ENCODE measurements at places on chromosomes 5 and 9.

- DNase-seq = no peak
Measured at GRCh38 chr9:19481971-19482404, 73.2 kb downstream of the ACER2 start.

DNA sequence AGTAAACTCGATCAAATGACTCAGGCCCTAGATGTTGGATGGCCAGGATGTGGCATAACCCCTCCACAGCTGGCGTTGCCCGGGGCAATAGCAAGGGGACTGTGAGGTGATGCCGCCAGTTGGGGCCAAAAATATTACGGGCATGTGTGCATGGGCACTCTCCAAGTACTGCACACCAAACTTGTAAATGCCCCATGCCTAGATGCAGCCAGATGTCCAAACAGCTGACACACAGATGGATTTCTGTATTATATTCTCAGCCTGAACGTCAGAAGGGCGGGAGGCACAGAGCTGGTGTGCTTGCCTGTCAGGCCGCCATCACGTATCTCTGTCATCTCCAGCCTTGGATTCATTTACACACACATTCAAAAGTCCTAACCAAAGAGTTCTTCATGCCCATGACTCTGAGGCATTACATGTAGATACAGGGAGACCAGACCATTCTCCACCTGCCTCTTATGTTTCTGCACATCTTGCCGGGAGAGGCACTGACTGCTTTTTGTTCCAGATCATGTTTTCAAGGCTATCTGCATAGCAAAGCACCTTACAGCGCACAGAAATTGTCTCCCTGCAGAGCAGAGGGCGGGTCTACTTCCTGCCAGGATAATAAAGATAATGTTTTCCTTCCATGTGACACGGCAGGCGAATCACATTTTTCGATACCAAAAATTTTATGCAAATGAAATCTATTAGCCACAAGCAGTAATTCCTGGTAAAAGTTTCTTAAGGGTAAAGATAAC is 200.9 kb upstream of the ADAMTS16 start:
- no peak for DNase-seq

- DNase-seq = peak; percentile 97
Measured at GRCh38 chr9:134551644-134552348, 89.8 kb upstream of the COL5A1 start.

DNA sequence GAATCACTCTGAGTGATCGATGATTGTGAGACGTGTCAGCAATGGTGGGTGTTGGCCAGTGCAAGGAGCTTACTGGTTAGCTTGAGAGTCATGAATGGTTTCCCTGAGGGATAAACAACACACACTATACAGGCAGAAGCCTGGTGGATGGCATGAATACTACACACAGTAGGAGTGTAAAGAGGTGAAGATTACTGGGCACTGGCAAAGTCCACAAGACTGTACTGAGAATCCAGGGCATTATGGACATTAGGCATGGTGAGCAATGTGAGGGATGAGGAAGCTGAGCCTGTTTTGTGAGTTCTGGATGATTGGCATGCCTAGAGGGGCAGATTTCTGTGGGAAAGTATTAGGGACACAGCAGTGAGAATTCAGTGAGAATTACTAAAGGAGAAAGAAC is 71.3 kb downstream of the KDM4C start:
- DNase-seq = no peak

DNA sequence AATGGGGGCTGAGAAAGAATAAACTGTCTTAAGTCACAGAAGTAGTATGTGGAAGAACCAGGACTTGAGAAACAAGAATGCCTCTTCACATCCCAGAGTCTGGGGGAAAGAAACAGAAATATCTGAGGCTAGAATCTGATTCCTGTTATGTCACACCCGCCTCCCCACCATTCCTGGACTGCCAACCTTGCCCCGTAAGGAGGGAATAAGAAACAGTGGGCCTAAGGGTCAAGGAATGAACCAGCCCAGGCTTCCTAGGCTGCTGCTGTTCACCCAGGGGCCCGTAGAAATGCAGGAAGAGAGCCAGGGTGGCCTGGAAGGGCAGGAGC is 4.3 kb downstream of the PCDH1 start:
- DNase-seq = no peak

- no peak for DNase-seq
Measured at GRCh38 chr5:171924493-171925122, 81.8 kb downstream of the FBXW11 start.

DNA sequence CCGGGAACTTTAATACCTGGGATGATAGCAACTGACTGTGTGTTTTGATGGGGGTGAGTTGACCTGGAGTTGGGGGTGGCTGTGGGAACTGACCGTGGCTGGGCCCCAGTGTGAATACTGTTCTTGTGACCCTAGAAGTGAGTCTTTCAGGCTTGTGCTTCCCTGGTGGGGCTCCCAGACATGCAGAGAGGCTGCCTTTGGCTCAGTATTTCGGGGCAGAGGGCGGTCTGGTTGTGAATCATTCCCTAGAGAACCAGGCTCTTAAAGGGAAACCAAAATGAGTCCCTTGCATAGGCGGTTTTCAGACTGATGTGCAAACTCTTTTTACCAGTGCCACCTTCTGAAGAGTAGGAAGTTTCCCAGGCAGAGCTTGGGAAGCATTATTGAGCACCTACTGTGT is 132.1 kb downstream of the MACROH2A1 start:
- peak; percentile 43 for DNase-seq

- DNase-seq = no peak
Measured at GRCh38 chr5:107484281-107484680, 186.5 kb downstream of the EFNA5 start.

DNA sequence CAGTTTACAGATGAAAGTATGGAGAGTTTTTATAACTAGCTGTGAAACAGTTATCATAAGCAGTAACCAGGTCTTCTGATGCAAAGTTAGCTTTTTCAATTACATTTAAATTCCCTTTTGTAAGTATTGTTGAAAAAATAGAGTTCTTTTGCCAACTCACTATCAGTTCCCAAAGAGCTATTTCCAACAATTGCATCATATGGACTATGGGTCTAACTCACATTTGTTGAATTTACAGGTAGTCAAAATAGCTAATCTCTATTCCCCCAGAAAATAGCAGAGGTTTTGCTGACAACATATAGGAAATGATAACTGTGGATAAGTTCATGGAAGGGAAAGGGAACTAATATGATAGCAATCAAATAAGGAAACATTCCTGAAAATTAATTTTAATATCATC is 1.4 kb downstream of the SPINK1 start:
- no peak for DNase-seq

DNA sequence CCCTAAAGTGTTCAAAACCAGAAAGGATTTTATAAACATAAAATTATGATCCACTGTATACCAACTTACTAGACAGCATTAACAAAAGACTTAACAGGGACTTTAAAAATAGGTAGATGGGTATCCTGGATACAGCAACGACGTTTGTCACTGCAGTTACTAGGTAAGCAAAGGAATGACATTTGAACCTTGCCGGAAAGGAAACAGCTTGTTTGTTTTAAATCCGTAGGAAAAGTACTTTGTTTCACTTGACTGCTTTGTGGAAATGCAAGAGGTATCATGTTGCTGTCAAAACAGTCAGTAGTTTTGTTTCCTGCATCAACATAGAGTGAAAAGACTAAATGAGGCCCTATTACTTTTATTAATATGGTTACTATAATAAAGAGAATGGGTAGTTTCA is 122.9 kb downstream of the CDC42SE2 start:
- DNase-seq = peak; percentile 56

GRCh38 chr5:107669096-107670031 is 1.4 kb downstream of the EFNA5 start:
- peak; percentile 38 for DNase-seq

DNA sequence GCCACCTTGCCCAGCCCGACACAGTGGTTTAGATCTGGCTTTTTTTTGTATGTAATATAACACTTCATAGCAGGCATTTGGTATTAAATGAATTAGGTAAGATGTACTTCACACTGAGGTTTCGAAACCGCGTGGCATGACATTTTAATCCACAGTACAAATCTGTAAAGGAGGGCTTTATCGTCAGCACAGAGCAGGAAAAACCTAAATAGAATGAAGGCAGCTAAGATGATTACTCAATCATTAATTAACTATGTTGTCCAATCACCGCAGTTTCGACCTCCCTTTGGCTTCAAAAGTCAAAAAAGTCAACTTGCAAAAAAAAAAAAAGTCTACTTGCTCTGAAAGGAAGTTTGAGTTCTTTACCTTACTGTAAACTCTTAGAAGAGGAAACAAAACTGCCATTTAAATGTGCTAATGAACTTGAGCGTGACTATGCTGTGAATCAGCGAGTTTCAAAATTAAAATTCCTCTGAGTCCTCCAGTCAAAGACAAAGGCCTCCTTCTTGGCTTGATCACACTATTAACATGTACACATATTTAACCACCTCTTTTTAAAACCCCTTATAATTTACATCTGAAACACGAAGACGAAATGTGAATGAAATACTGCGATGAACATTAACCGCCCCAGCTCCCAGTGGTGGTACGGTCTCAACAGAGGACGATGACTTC is 698 bp upstream of the SEC24A start:
- DNase-seq = peak; percentile 51

GRCh38 chr9:13919401-13919800 is 394.5 kb downstream of the NFIB start:
- peak; percentile 19 for DNase-seq

- DNase-seq = no peak
Measured at GRCh38 chr9:89168901-89169813, 9.5 kb downstream of the SHC3 start.

DNA sequence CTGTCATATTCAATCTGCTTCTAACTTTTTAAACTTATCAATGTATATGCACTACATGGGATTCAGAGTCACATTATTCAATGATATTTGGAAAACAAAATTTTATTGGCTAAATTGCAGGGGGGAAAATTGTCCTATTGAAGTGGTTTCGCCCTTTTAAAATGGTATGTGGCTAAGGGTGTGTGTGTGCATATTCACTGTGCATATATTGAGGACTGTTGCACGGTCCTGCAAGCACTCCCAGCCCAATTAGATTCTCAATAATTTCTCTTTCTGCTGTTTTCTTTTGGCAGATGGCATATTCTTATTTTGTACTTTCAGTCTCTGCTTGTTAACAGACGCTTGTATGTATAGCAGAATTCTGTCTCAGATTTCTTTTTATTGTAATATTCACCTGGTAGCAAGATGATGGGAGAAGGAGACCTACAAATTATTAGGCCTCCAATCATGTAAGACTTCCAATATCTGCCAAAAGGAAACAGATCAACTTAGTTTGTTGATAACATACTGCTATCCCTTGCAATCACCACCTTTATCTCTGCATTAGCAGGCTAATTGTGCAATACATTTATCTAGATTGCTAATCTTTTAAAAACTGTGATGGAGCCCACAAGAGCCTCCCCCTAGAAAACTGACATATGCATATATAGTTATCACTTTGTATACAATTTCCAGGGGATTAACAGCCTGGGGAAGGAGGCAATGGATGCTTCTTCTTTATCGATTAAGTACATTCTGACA is 411.5 kb downstream of the PLK2 start:
- no peak for DNase-seq

DNA sequence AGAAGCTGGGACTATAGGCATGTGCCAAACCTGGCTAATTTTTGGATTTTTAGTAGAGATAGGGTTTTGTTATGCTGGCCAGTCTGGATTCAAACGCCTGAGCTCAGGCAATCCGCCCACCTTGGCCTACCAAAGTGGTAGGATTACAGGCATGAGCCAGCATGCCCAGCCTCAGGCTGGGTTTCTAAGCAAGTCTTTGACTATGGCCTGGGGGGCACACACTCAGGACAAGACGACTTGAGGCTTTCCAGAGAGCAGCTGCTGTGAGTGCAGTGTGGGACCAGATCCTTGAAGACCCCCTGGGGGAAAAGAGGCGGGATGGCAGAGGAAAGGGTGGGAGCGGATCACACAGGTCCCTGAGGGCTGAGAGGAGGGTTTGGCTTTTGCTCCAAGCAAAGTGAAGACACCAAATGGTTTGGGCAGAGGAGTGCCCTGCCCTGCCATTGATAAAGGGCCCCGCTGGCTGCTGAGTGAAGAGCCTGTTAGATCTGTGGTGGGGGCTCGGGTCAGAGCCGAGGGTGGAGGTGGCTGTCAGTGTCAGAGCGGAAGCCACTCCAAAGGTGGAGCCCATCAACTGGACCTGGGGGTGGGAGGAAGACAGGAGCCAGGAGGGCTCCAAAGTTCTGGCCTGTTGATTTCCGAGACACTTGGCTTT is 46.8 kb upstream of the FUBP3 start:
- DNase-seq = no peak

DNA sequence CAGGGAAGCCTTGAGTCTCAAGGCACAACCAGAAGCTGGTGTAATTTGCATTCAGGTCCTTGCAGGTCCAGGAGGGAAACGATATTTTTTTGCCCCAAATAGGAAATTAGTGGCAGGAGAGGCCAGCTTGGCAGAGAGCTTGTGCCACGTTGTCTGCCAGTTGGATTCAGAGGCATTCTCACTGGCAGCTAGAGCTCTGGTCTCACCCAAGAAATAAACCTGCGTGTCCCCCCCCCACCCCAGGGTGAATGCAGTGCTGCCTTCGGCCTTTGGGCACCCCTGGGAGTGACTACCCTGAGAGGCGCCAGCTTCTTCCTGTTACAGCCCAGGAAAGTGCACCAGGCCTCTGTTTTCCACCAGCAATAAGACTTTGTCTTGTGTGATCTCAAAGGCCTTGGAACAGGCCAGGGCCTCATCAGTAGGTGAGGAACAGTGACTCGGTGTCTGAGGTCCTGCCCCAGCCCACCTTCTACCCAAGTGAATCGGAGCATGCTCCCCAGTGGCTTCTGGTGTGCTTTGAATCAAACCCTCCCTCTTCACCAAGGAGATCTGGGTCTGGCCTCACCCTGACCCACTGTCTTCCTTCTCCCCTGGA is 68.4 kb downstream of the HSPA4 start:
- DNase-seq = no peak

- DNase-seq = peak; percentile 59
Measured at GRCh38 chr9:33025572-33026342, 684 bp downstream of the DNAJA1 start.

GRCh38 chr5:82387001-82387818 is 109.1 kb upstream of the RPS23 start:
- peak; percentile 93 for DNase-seq

GRCh38 chr9:70588381-70588780 is 173.9 kb upstream of the KLF9 start:
- DNase-seq = peak; percentile 29

DNA sequence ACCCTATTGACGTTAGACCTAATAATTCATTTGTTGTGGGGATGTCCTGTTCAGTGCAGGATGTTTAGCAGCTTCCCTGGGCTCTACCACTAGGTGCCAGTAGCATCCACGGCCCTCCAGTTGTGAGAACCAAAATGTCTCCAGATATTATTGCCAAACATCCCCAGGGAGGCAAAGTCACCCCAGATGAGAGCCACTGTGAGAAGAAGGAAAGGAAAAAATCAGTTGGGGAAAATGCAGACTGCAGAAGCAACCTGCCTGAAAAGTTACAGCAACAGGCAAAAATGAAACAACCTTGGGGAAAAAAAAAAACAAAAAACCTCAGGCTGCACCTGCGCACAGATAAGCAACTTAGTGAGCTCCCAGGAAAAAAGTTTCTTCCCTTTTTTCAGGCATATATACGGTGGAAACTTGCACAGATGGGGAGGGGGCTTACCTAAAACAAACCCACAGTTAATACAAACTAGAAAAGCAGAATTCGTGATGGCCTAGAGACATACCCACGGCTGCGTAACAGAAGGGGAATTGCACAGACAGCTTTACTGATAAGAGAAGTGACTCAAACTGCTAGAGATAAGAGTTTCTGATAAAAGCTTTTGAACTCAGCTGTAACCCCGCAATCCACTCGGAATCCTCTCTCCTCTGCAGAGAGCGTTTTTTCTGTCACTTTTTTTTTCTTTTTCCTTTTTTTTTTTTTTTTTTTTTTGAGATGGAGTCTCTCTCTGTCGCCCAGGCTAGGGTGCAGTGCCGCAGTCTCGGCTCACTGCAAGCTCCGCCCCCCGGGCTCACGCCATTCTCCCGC is 29.8 kb upstream of the FBP1 start:
- DNase-seq = peak; percentile 55
